Lung microvascular endothelial cell (primary cell): ENCODE measurements at places on chromosomes 16 and 17.

- DNase-seq: no peak
Measured at GRCh38 chr16:27761816-27762215, 211.9 kb downstream of the KATNIP start.

GRCh38 chr17:8658810-8659209 is 28.3 kb upstream of the MYH10 start:
- no peak for DNase-seq

DNA sequence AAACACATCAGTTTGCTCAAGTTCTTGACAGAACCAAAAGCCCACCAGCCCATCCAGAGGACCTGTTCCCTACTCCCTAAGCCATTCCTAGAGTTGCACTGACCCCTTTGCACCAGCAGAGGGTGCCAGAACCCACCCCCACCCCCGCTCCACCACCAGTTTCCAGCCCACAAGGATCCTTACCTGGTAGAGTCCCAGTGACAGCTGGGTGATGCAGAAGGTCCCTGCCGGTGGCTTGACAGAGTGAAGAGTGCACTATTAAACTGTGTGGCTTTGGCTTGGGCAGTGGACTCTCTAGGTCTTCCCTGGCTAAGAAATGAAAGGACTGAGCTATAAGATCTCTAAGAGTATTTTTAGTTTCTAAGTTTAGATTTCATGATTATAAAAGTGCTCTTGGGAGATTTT is 73.3 kb upstream of the MTMR4 start:
- peak; percentile 48 for DNase-seq

GRCh38 chr16:72840631-72841381 is 207.1 kb downstream of the ZFHX3 start:
- no peak for DNase-seq

DNA sequence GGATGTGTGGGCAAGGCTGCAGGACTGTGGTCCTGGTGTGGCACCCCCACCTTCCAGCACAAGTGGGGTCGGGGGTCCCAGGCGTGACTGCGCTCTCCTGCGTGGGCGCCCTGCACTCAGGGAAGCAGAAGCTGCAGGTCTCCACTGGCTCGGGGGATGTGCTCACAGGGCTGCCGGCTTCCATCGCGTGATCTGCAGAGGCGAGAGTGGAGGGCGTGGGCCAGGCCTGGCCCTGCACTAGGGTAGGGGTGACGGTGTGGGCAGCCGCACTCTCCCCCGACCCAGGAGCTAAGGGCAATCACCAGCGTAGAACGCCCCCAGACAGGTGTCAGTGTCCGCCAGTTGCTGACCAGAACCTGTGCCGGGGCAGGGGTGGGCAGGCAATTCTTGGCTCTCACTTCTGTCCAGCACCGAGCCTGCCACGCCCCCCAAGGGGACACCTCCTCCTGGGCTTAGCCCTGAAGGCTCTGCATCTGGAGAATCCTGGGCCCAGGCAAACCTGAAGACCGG is 32.3 kb downstream of the TNFRSF13B start:
- DNase-seq: no peak

- DNase-seq: no peak
Measured at GRCh38 chr17:36939802-36940312, 2.6 kb downstream of the LHX1 start.

DNA sequence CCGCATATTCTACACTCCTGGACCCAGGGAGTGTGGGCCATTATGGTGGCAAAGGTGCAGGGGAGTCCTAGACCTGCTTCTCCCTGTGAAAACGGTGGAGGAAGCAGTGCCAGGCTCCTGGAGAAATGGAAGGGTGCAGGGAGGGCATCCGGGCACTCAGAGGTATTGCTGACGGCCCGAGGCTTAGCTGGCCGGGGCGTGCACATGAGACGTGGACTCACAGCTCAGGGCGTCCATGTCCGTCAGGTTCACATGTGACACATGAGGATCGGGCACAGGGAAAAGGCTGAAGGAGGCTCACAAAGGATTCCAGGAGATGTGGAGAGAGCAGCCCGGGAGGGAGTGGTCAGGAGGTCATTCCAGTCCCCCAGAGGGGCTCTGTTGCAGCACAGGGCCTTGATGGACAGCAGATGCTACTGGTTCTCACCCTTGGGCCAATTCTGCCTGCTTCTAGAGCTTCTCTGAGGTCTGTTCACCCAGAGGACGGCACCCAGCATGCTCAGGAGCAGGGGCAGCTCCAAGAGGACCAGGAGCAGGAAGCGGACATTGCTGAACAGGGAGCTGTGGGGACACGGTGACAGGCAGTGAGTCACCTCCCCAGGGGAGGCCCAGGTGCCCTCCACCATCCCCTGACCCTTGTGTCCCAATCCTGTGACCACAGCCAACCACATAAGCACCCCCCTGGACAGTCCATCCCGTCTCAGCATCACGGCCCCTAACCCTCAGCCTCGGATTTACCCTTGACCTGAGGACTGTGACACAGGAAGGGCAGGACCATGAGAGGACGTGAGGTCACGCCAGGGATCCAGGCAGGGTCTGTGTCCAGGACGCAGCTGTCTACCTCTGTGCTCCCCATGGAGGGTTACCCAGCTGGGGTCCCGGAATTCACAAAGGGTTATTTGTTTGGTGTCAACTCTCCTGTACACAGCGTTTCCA is 4.5 kb downstream of the CD300C start:
- no peak for DNase-seq

GRCh38 chr16:88541831-88542616 is 28.2 kb upstream of the ZC3H18 start:
- no peak for DNase-seq

DNA sequence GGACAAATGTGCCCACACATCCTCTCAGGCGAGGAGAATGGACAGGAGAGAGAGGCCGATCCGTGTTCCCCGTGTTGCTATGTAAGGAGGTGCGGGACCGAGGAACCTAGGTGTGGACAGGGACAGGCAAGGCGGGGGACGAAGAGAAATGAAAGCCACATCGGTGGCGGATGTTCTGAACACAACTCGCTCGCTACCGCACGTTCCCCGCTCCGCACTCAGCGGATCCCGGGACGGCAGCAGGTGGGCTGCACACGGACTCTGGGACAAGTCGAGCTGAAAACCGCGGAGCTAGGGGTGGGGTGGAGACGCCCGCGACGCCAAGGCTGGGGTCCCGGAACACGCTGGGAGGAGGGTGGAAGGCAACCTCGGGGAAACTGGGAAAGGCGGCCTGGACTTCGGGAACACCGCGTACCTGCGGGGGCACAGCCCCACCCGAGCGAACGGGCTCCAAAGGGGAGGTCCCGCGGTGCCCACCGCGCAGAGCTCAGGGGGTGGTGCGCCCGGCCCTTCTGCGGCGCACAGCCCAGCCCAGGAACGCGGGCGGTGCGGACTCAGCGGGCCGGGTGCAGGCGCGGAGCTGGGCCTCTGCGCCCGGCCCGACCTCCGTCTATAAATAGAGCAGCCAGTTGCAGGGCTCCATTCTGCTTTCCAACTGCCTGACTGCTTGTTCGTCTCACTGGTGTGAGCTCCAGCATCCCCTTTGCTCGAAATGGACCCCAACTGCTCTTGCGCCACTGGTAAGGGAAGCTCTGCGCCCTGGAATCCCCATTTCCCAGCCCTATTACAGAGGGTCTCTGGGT is at the start of gene MT1E:
TSS of gene MT1E (plus strand) at position 642 of the 803 bp plus-strand sequence. CDS start at position 713, 71 bp downstream.
- DNase-seq: peak; percentile 76

GRCh38 chr16:79309606-79310005 is 290.9 kb downstream of the MAF start:
- no peak for DNase-seq

DNA sequence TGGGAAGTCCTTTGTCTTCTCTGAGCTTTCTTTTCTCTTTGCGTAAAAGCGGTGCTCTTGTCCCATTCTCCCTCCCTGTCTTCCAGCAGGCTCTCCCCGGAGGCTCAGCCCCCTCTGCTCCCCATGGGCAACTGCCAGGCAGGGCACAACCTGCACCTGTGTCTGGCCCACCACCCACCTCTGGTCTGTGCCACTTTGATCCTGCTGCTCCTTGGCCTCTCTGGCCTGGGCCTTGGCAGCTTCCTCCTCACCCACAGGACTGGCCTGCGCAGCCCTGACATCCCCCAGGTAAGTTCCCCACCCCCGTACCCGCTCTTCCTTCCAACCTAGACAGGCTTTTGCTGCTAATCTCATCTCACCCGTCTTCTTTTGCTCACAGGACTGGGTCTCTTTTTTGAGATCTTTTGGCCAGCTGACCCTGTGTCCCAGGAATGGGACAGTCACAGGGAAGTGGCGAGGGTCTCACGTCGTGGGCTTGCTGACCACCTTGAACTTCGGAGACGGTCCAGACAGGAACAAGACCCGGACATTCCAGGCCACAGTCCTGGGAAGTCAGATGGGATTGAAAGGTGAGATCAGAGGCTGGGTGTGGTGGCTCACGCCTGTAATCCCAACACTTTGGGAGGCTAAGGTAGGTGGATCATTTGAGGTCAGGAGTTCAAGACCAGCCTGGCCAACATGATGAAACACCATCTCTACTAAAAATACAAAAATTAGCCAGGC is 1.3 kb downstream of the TMEM219 start:
- no peak for DNase-seq

DNA sequence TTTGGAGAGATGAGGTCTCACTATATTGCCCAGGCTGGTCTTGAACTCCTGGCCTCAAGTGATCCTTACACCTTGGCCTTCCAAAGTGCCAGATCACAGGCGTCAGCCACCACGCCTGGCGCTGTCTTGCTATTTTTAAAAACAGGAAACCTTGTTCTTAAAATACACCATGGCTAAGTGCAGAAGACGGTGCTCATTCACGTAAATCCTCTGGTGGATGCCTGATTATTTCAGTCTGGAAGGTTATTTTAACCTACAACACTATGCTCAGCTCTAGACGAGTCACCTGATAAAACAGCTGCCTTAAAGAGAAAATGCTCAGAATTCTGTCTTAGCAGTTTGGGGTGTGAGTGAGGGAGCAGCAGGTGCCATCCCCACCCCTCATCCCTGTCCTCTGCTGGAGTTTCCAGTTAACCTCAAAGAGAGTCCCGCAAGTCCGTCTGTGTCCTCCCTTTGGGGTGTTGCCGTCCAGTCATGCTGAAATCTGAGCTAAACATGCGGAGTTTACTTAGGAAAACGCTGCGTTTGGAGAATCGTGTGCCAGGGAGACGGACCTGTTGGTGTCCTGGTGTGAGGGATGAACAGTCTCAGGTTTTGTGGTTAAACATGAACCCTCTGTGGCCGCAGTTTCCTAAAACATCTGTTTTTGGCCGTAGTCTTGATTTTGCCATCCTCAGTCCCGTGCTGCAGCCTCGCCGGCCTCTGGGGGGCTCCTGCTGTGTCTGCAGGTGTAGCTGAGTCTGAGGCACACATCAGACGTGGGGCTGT is 17.1 kb downstream of the SPG7 start:
- no peak for DNase-seq

GRCh38 chr16:14117051-14117450 is 45.9 kb downstream of the MRTFB start:
- no peak for DNase-seq

- DNase-seq: no peak
Measured at GRCh38 chr17:81298991-81299738, 4.1 kb upstream of the SLC38A10 start.

- DNase-seq: no peak
Measured at GRCh38 chr17:48631693-48632578, 5.8 kb upstream of the HOXB9 start.

- DNase-seq: no peak
Measured at GRCh38 chr17:79411419-79411818, 199.4 kb downstream of the RBFOX3 start.

GRCh38 chr16:67708368-67708771 is 10.7 kb downstream of the GFOD2 start:
- DNase-seq: peak; percentile 17

DNA sequence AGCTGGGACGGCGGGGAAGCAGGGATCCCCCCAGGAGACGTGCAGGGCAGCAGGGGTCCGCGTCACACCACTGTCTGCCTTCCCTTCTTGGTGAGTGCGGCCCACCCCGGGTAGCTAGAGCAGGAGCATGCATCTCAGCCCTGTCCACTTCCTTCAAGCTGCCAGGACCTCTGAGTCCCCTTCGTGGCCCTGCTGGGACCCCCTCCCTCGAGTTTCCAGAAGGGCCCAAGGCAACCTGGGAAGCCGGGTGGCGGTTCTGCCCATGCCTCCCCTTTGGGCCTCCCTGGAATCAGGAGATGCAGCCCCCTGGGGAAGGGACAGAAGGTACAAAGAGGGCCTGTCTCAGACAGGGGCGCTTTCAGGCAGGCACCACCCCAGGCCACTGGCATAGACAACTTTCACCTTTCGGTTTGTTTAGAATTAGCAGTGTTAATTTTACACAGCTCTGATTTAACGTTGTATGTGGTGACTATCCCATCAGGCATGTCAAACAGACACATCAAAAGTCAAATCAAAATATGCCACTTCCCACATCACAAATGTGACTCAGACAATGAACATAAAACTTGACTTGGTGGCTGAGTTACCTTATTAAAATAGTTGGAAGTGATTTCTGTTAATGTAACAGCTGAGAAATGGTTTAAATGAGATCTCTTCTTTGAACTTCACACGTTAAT is 94.5 kb upstream of the METRNL start:
- DNase-seq: no peak

GRCh38 chr17:2138761-2139160 is 83.9 kb downstream of the HIC1 start:
- DNase-seq: peak; percentile 44
